Stimulated activated CD4-positive, alpha-beta T cell treated with anti-CD3 and anti-CD28 coated beads, Interleukin-1b, Interleukin-23, amount 100 ng/mL, for 4 hours (primary cell): ENCODE measurements at places on chromosomes 6 and 20.

- no peak for DNase-seq
Measured at GRCh38 chr6:7954477-7955200, 44.1 kb upstream of the TXNDC5 start.

- no peak for DNase-seq
Measured at GRCh38 chr6:137640086-137640485, 145.9 kb upstream of the OLIG3 start.

- DNase-seq: no peak
Measured at GRCh38 chr20:61328911-61329558, 77.0 kb downstream of the CDH4 start.

GRCh38 chr6:65700561-65700960 lies 6.5 kb downstream of the EYS start:
- DNase-seq: no peak

- DNase-seq: no peak
Measured at GRCh38 chr6:76230711-76231110, 158.2 kb upstream of the IMPG1 start.

GRCh38 chr20:45189861-45190260 lies 15.2 kb downstream of the PI3 start:
- DNase-seq: no peak

- DNase-seq: no peak
Measured at GRCh38 chr20:52446421-52447224, 255.0 kb upstream of the ZFP64 start.

- peak; percentile 51 for DNase-seq
Measured at GRCh38 chr20:47220161-47220582, 136.3 kb downstream of the ZMYND8 start.

DNA sequence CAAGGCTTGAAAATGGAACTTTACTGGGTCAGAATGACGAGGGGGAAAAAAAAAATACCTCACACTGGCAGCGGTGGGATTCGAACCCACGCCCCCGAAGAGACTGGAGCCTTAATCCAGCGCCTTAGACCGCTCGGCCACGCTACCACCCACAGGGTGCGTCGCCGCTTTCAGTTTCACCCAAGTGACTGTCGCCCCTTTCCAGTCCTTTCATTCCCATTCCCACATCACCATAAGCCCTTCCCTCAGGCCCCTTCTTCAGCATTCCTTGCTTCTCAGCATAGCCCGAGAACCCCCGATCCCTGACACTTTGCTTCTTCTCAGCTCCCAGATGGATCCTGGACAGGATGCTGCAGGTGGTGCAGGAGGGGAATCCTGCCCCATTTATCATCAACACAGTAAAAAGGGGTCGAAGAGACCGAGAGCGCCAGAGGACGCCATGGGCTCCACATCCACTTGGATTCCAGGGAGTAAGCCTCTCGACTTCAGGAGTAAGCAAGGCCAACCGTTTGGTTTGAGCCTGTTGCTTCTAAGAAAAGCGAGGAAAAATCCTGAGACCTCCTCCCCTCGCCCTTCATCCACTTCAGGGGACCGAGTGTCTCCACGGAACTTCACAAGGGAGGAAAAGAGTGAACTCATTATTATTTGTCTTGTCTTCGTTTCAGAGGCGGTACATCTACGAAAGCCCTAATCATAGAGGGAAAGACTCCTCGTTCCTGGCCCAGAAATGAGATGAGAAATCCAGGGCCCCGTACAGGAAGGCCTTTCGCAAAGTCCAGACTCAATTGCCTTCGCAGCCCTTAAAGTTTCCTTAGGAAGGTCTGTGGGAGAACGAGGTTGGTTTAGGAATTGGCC lies 20.0 kb upstream of the TRIM27 start:
- DNase-seq: peak; percentile 68

DNA sequence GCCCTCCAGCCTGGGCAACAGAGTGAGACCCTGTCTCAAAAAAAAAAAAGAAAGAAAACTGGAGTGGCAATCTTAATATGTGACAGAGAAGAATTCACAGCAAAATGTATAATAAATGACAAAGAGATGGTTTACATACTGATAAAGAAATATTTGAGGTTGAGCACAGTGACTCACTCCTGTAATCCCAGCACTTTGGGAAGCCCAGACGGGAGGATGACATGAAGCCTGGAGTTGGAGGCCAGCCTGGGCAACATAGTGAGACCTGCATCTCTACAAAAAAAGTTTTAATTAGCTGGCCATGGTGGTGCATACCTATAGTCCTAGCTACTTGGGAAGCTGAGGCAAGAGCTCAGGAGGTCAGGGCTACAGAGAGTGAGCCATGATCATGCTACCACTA lies 12.4 kb upstream of the DEFB118 start:
- no peak for DNase-seq

GRCh38 chr6:52000064-52000463 lies 87.3 kb downstream of the PKHD1 start:
- no peak for DNase-seq

- no peak for DNase-seq
Measured at GRCh38 chr6:887583-888235, 194.8 kb upstream of the EXOC2 start.

DNA sequence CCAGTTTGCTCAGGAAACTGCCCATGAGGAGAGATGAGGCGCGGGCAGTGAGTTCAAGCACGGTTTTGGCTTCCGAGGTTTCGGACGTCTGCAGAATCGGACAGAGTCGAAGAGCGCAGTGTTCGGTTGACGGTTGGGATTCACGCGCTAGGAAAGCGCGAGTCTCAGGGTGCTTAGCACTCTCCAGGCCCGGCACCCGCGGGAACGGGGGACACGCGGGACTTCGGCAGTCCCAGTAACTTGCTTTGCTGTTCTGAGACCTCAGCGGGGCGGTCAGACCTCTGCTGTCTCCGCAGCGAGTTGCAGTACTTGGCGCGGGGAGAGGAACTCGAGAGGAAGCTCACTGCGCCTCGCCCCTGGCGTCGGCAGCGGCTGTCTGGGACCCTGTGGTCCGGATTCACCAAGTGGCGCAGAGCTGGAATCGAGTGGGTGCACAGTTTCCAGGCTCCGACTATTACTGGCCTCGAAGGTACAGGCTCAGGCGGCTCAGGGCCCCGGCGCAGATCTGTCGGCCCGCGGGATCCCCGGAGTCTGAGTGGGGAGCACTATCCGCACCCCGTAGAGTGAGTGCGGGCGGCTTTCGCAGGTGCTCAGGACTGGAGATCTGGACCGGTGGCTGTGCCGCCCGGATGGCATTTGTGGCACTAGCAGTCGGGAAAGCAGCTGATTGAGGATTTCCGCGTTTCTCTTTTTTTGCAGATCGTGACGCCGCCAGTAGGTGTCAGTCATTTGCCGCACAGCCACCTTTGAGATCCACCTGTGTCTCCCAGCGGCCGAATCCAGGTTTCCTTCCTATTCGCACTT lies at the start of gene POM121L2:
Gene POM121L2 (minus strand): TSS at position 128 of the 804 bp plus-strand sequence. CDS start 103 bp downstream, at position 25.
- DNase-seq: peak; percentile 47
